ENCODE measurements at places on chromosomes 16 and 17.

GRCh38 chr17:42529061-42529460 lies 7.0 kb upstream of the NAGLU start:
- no peak for DNase-seq

- DNase-seq = no peak
Observed at GRCh38 chr16:24009955-24010354, 174.2 kb downstream of the PRKCB start.

DNA sequence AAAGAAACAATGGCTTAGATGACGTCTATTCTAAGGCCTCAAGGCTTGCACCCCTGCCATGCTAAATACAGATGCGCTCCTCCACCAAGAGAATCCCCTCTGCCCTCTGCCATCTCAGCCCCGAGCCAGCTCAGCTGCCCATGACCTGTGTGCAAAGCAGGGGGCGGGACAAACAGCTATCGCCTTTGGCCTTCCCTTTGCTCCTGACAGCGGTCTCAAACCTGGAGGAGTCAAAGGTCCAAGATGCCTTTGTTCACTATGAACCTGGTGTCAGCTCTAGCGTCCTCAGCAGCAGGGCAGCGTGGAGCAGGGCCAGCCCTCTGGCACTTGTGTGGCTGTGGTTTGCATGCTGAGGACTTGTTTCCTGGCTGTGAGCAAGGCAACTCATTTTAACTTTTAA lies 12.3 kb downstream of the SLX4 start:
- DNase-seq = no peak

- DNase-seq = no peak
Observed at GRCh38 chr17:57578608-57579225, 166.4 kb downstream of the CCDC182 start.

DNA sequence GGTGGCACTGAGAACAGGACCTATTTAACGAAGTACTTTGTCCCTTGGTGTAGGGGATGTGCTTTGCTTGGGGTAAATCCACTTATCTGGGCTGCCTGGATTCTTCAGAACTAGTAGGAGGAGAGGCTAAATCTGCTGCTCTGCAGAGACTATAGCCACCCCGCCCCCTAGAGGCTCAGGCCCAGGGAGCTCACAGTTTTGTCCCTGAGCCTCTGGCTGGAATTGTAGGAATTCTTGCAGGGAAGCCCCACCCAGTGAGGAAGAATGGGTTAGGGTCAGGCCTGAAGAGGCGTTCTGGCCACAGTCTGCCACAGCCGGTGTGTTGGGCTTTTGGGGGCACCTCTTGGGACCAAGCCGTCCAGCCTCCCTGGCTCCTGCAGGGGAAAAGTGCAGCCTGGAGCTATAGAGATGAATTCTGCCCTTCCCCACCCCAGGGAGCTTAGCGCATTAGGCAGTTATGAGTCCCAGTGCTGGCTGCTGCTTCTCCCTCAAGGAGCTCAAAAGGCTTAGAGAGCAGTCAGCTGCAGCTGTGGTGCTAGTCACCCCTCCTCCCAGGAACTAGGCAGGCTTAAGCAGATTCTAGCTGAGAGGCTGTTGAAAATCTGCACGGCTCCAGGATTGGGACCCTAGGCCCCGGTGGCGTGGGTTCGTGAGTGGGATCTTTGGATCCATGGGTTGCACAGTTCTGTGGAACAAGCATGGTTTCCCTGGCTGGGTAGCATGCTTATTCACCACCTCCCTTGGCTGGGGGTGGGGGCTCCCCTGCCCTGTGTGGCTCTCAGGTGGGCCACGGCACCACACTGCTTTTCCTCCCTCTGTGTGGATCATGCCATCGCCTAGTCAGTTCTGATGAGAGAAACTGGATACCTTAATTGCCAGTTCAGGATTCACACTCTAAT lies 237.4 kb upstream of the TOM1L1 start:
- DNase-seq = no peak

- DNase-seq = no peak
Observed at GRCh38 chr16:560204-560700, at the start of gene PRR35. PRR35 (plus strand) TSS chr16:560394; CDS start chr16:563295, 2,901 bp downstream.

DNA sequence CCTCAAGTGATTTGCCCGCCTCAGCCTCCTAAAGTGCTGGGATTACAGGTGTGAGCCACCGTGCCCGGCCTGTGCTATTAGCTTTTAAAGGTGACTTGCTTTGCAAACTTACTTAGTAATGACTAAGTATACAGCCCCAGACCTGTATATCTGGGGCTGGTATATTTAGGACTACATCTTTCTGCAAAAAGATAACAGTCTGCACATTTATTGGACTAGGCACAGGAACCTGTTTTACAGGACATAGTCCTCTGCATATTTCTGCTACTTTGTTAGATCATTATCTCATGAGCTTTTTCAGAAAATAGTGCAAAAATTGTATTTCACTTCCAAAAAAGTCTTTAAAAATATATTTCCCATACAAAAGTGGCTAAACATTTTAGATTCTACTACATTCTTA lies 1.3 kb downstream of the KRT24 start:
- DNase-seq = no peak

DNA sequence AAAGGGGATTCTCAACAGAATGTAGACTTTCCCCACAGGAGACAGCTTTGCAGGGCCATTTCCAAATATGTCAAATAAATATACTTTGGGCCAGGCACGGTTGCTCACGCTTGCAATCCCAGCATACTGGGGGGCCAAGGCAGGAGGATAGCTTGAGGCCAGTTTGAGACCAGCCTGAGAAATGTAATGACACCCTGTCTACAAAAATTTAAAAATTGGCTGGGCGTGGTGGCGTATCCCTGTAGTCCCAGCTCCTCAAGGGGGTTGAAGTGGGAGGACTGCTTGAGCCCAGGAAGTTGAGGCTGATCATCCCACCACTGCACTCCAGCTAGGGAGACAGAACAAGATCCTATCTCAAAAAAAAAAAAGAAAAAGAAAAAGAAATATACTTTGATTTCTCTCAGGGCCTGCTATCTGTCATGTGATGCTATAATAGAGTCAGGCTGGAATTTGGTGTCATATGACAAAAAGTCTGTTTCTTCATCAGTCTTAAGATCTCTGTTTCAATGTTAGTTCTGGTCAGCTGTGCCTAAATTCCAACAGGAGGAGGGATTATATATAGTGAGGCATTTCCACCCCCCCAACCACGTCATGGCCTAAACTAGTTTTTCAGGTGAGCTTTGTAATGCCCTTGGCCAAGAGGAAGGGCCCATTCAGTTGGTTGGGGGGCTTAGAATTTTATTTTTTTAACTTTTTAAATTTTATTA lies 4.3 kb upstream of the ZDHHC7 start:
- no peak for DNase-seq

DNA sequence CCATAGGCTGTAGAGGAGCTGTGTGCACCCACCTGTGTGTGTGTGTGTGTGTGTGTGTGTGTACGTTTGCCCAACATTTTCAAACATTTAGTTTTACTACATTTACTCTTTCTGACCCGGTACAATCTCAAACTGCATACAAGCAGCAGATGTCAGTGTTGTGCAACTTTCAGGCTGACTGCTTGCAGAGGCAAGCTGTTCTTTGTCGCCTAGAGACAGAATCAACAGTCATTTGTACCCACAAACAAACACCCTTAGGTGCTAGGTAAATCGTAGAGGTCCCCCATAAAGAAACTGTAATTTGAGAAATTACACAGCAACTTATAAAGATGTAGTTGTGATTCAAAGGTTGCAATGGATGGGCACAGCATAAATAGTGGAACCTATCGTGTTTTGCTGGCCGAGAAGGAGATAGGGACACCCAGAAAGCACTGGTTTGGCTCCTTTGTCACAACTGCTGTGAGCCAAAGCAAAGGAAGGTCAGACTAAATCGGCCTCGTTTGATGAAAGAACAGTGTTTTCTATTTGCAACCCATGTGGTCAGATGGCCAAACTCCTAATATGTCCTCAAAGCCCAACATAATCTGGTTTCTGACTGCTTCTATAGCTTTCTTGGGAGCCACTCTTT lies 478.4 kb downstream of the TOX3 start:
- no peak for DNase-seq

DNA sequence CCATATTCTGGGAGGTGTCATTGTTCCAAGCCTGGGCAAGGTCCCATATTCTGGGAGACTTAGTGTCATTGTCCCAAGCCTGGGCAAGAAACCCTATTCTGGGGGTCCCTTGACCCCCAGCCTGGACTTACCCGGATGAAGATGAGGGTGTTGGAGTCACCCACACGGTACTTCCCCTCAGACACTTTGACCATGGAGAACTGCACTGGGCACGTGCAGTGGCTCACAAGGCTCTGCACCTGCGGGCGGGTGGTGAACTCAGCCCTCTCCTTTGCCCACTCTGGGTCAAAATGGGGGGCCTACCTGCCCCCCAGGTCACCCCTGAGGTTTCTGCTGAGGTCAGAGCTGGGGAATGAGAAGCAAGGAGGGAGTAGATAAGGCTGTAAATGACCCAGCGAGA lies 4.1 kb downstream of the GAS2L2 start:
- DNase-seq = no peak

Measured in T-helper 17 cell (primary cell).